Activated CD4-positive, CD25-positive, alpha-beta regulatory T cell treated with anti-CD3 and anti-CD28 coated beads, Interleukin-2, amount 50 U/mL, for 72 hours (primary cell): ENCODE measurements at places on chromosomes 5 and 9.

DNA sequence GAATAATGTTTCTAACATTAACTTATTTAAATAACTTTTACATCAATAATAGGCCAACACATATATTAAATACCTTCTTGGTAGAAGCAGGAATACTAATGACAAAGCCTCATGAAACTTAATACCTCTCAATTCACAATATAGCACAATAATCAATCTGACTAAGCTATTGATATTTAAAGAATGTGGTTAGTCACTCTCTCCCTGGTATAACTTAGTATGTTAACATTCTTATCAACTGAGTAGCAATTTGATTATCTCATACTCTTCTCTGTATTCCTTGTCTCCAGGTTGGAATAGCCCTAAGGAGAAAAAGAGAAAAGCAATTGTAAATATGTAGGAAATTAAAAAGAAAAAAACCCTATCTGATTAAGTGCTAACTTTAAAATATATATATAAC, 4.9 kb upstream of the PGGT1B start:
- no peak for DNase-seq

GRCh38 chr5:156670615-156671014, 179.5 kb upstream of the PPP1R2B start:
- no peak for DNase-seq

DNA sequence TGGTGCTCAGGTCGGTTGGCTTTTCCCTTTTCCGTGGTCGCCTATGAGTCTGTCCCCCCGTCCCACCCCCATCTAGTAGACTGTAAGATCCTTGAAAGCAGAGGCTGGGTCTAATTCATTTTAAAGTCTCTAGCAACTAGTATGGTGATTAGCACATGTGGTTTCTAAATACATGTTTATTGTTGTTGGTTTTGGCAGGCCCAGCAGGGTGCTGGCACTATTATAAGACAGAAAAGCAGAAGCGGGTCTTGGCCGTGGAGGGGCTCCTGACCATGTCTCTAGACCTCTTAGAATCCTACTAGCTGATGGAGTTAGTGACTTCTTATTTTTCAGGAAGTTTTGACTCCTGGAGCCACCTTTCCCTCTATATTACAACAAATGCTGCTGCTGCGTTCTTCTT, 61.5 kb upstream of the TNFSF8 start:
- DNase-seq: no peak

- DNase-seq: no peak
Observed at GRCh38 chr9:130049431-130050210, 4.1 kb upstream of the GPR107 start.

DNA sequence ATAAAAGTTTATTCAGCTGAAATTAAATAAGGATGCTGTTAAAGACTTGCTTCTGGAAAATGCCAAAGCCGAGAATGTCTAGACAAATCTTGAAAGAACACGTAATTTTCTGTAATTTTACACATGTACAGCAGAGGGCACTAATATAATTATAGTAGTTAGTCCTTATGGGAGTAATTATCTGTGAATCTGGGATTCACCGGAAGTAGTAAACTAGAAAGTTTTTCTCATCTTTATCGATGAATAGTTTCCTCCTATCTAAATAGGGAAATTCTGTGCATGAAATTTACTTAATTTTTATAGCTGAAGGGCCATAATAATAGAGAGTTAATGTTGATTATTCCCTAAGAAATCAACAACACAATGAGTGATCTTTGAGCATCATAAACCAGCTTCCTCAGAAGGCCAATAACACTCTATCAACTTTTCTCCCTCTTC, 18.4 kb upstream of the CNTLN start:
- DNase-seq: no peak

DNA sequence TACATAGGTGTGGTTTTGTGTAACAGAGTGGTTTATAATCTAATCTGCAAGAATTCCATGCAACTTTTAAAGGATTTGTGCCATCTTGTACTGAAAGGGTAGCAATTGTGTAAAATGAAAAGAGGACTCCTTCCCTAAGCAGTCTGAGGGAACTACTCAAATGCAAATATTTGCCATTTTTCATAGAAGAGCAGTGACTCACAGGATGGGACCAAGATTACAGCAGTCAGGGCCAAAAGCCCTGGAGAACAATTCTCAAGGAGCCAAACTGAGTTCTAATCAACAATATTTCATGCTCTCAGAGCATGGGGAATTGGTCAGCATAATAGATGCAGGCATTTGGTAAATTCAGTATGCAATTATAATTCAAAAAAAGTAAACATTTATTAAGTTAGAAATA, 495.8 kb downstream of the CHSY3 start:
- no peak for DNase-seq

DNA sequence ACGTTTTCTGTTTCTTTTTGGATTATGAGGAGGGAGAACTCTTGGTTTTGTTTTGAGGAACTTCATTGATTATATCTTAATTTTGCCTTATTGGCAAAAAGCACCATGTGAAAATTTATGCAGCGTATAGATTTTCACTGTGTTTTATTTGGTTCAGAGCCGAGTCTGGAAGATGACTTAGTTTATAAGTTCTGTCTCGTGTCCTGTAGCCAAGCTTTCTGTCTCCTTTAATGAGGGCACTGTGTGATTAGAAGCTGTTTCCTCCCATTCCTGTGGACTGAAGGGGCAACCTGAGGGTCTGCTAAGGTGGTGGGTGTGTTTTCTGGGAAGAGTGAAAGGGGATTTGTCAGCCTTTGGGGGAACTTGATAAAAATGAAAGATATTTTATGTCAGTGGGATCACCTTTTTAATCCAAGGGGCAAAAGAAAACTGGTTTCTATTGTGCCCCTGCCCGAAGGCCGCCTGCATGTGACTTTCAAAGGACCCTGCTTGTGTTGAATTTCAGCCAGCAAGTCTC, 262.1 kb downstream of the FANCC start:
- no peak for DNase-seq

- no peak for DNase-seq
Observed at GRCh38 chr5:64834611-64835010, 65.9 kb downstream of the CWC27 start.

GRCh38 chr5:104305602-104306001, 743.0 kb upstream of the NUDT12 start:
- no peak for DNase-seq

- DNase-seq: no peak
Observed at GRCh38 chr5:68344447-68345111, 129.0 kb downstream of the PIK3R1 start.

DNA sequence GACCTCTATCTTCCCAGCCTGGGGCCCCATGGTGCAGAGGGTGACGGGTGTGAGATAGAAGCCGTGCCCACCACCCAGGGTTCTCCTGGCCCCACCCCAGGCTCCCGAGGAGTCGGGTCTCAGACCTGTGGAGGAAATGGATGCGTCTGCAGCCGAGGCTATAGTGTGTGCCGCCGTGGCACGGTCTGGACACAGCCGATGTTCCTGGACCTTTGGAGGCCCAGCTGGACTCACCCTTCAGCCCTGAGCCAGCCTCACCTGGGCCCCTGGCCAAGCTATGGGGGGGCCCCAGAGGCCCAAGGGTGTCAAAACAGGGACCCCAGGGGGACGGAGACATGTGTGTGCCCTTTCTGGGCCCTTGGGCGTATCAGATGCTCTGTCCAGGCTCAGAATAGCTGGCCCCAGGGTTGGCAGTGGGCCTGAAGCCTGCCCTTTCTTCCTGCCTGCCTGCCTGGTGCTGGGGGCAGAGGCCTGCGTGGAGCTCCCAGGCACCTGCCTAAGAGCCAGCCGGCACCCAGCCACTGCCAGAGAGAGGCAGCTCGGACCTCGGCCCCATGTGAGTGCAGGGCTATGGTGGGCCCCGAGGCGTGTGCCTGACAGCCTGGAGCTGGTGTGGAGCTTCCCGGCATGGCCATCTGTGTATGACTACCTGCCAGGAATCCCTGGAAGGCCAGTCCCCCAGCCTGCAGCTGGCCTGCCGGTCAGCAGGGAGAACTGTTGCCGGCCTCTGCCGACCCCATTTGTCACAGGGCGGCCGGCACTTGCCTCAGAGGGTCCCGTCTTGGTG, 41.8 kb downstream of the KCNT1 start:
- no peak for DNase-seq

DNA sequence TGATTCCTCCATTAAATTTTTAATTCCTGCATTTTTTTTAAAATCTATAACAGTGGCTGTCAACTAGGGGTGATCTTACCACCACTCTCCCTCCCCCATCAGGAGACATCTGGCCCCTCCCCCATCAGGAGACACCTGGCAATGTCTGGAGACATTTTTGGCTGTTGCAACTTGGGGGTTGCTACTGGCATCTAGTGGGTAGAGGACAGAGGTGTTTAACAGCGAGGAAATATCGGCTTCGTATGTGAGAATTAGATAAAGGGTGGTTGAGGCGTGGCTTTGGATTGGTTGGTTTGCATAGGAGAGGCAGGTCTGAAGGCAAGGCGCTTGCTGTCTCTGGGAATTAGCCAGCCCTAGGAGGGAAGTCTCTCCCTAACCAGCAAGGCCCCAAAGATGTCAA, 10.5 kb downstream of the CDHR2 start:
- no peak for DNase-seq

DNA sequence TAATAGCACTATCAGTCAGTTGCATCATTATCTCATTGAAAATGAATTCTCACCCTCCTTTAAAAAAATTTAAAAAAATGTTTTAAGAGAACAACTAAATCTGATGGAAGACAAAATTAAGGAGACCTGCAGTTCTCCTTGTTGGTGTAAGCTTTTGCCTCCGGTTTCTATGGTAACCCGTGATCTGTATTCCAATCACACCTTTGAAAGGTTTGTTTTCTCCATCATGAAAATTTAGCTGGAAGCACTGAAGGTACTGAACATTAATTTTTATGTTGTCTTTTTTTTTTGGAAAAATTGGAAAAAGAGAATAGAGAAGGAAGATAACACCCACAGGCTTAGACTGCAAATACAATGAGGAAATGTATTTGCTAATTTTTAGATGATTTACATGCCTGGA, 2.5 kb upstream of the BASP1 start:
- no peak for DNase-seq

- no peak for DNase-seq
Observed at GRCh38 chr9:4366591-4367330, 66.9 kb upstream of the GLIS3 start.

DNA sequence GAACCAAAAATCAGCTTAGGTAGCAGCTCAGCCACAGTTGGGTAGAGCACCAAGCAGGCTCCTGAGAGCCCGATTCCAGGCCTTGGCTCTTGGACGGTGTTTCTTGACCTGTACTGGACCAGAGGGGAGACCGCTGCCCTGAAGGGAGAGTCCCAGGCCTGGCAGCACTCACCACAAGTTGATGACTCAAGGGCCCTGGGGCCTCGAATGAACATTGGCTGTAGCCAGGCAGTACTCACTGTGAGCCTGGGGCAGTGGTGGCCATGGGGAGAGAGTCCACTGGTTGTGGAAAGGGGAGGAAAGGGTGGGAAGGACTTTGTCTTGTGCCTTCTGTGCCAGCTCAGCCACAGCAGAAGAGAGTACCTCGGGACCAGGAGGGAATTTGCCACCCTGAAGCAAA, 166.1 kb downstream of the EDIL3 start:
- no peak for DNase-seq

GRCh38 chr9:91474656-91475055, 51.0 kb upstream of the NFIL3 start:
- DNase-seq: no peak

DNA sequence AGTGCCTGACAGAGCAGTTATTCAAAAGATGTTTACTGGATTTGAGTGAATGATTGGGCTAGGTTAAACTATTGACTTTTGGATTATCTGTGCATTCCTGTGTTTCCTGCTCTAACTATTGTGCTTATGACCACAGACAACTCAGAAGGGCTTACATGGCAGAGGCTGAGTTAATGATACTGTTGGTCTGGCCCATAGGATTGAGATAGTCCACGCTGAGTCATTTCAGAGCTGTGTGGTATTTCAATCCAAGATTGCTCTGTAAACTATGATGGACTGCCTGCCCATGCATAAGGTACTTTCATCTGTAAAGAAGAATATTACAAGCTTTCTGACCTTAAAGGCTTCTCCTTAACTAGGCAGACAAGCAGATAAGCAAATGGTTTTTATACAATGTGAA, 49.1 kb upstream of the SLIT3 start:
- no peak for DNase-seq
